ENCODE measurements at places on chromosomes 6 and 20.

DNA sequence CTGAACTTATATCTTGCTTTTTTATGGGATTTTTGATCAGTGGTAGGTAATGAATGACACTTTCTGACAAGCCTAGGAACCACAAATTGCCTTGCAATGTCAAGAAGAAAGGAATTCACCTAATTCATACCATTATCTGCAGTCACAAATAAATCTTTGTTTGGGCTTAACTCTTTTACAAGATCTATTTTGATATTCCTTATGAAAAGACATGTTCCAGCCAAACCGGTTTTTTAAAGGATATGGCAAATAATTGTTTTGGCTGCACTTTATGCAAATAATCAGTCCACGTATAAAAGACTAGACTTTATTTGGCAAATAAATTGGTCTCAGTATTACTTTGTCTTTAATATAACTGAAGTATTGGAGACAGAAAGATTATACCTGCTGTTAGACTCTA lies 771.7 kb upstream of the ADGRB3 start:
- DNase-seq, result no peak

GRCh38 chr20:61045091-61045490 lies 207.0 kb upstream of the CDH4 start:
- no peak for DNase-seq

- no peak for DNase-seq
Observed at GRCh38 chr20:32727683-32728082, 15.6 kb downstream of the COMMD7 start.

DNA sequence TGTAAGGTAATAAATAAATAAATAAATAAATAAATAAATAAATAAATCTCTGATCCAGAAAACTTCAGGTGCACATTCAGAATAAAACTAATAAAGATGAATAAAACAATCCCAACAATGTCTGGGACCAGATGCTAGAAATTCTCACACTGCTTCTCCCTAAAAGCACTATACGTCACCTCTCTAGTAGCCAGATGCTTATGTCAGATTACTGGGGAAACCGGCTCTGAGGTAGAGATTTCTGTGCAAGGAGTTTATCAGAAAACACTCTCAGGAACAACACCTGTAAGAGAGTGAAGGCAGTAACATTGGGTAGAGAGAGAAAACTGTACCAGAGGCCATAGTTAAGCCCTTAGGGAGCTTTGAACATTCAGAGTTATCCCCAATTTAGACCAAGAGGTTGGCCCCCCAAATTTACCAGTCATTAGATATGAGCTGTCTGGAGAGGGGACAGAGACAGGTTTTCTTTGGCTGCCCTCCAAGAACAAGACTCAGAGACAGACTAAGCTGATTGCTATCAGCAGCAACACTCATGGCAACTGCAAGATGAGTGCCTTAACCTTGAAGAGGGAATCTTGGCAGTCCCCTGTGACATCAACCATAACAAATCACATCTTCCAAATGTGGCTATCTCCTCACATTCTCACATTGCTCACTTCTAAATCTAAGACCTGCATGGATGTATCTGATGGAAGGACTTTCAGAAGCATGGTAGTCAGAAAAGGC lies 151.2 kb upstream of the BMP5 start:
- peak; percentile 21 for DNase-seq

GRCh38 chr6:31657406-31658157 lies 1.9 kb downstream of the APOM start:
- no peak for DNase-seq

DNA sequence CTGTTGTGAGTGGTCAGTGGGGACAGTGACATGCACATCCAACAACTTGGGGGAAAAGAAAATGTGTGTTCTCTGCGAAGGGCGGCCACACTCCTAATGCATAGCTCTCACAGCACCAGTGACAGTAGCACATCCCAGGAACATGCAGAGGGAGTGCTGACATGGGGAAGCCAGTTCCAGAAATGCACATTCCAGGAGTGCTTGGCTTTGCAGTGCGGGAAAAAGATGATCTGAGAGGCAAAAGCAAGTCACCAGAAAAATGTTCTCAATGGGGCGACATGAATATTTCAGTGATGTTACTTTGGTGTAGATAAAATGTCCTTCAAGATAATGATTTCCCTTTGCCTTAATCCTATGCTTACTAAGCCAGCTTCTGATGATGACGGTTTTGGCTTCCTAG lies 42.9 kb upstream of the PDE10A start:
- no peak for DNase-seq

DNA sequence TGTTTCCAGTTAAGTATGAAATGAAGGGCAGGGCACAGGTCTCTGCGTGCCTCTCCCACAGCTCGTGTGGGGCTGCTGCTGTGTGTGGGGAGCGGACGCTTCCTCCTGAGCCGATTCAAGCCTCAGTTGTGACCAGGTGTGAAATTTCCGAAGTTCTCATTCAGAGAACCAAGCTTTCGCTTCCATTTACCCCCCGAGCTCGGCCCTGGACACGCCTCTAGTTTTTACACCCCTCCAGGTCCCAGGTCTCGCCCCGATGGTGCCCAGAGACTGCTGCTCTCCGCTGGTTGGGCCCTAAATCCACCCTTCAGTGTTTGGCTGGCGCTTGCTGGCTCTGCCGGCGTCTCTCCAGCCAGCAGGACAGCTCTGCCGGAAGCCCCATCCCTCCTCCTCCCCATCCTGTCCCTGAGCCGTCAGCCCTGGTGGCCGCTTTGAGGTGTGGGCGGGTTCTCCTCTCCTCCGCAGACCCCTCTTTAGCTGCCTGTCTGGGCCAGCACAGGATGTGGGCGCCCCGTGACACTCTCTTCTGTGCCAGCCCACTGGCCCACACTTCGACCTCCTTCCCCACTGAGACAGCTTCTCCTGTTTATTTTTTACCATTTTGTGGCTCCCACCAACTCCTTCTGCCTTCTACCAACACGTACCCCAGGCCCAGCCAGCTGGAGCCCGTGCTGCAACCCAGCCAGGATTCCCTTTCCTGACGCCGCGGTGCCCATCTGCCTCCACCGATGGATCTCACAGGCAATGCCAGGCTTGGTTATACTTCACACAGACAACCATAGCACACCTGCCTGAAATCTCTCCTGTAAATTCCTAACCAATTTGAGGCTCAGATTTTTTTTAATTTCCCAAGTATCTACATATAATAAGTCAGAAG lies 142.8 kb downstream of the DLL1 start:
- no peak for DNase-seq

GRCh38 chr6:128483472-128484135 lies 36.8 kb downstream of the PTPRK start:
- DNase-seq, result no peak

- DNase-seq, result no peak
Observed at GRCh38 chr6:150156460-150156859, 13.6 kb downstream of the PPP1R14C start.

GRCh38 chr6:162554531-162554930 lies 173.0 kb downstream of the PRKN start:
- DNase-seq, result no peak

- no peak for DNase-seq
Observed at GRCh38 chr20:4299216-4299615, 283.9 kb upstream of the RNF24 start.

DNA sequence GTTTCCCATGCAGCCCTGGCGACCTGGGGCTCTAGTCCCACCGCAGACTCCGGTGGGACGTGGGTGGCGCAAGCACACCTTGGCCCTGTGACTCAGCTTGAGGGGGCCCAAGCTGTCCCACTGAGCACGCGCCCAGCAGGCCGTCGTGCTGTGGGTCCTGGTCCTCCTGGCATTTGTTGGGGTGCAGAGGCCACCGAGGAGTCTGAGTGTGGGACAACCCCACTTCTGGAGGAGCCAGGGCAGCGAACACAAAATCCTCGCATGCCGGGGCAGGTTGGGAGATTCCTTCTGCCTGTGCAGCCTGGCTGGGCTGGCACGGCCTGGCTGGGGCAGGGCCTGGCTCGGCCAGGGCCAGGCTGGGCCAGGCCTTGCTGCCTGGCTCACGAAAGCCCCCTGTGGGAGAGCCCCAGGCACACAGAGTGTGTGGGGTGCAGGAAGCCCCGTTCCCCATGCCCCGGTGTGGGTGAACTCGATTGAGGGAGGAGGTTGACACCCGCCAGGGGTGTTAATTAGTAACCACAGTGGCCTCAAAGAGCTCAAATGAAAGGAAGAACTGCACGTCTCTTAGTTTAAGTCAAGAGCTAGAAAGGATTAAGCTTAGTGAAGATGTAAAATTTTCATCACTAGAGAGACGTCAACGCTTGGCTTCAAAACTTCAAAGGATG lies 1808.5 kb upstream of the DEFB115 start:
- no peak for DNase-seq

- DNase-seq, result no peak
Observed at GRCh38 chr6:138106665-138107077, 548 bp downstream of the PERP start.

- DNase-seq, result no peak
Observed at GRCh38 chr6:75759207-75759606, 10.2 kb downstream of the MYO6 start.

DNA sequence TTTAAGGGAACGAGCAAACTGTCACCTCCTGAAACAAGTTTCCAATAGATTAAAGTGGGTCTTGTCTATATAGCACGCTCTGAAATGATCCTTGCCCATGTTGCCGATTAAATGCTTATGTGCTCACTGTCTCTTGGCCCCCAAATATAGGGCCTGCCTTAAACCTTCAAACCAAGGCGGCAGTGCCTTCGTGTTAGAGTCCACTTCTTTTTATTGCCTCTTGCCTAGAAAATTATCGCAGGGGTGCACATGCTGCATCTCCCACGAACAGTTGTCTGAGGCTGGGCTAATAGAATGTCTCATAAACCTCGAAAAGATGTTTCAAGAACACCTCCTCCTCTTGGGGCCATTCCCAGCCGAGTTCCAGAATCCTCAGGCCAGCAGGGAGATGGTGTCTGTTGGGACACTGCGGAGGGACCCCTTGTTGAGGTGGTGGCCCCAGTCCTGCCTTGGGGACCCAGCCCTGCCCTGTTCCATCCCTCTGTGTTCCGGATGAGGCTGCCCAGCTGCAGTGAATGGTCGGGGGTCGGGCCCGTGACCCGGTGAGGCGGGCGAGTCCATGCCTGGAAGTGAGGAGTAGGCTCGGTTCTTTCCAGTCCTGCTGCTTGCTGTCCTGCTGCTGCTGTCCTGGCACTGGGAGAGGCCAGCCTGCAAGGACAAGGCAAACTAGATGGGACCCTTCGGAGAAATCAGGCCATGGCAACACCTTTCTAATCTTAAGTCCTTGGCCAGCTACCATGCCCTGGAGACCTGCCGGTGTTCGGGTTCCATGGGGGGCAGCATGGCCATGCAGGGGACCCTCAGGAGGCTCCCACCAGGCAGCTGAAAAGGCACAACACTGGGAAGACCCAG lies 34.7 kb upstream of the SLCO4A1 start:
- DNase-seq, result peak; percentile 10

DNA sequence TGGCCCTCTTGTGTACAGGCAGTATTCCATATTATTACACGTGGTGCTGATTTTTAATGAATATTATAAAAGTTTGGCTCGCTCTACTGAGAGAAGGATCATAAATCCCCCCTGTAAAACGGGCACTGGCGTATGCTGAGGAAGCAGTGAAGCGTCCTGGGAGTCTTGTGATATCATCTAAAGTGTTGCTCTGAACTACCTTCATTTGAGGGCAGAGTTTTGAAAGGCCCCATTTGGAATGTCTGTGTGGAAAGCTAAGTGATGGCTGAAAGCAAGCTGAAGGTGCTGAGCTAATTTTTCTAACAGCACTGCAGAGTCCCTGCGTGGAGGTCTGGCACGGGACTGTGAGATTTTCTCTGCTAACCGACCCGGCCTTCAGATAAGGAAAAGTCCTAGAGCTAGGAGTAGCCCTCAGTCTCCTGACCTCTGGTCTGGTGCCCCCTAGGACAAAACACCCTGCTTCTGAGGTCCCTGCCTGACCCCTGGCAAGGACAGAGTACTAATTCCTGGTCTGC lies 1.3 kb upstream of the BACH2 start:
- no peak for DNase-seq
